MM.1S (cell line): ENCODE measurements at places on chromosomes 11 and 22.

- H3K4me1 ChIP-seq = peaks cover 15% of the 10 kb centered on the region
- no peaks in the 10 kb centered on the region for H3K36me3 ChIP-seq
- H3K4me3 ChIP-seq = no peak overlapping the region
- DNase-seq = no peak
- H3K27ac ChIP-seq = no peak overlapping the region
- no peaks in the 10 kb centered on the region for H3K27me3 ChIP-seq
Measured at GRCh38 chr11:117100556-117100955, 2.3 kb upstream of the SIK3 start.

- no peak overlapping the region for H3K27ac ChIP-seq
- H3K4me1 ChIP-seq = no peaks in the 10 kb centered on the region
- DNase-seq = no peak
Measured at GRCh38 chr11:113026778-113027177, 65.6 kb downstream of the NCAM1 start.

DNA sequence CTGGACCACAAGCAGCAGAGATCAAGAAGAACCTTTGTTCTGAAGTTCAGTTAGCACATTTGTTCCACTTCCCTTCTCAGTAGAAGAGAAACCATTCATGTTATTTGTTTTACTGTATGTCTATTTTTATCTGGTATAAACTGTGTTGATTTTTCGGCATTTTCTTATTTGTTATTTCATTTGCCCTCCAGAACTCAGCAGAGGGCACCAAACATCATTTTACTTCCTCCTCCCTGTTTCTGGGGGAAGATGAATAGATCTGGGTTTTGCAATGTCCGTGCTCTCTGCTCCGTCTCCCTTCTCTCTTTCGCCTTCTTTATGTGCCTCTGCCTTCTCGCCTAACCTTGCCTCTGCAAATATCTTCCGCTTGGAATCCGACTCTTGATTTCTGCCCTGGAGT is 366.9 kb downstream of the NTM start:
- no peak overlapping the region for H3K27ac ChIP-seq
- H3K36me3 ChIP-seq = no peaks in the 10 kb centered on the region
- no peaks in the 10 kb centered on the region for H3K27me3 ChIP-seq
- H3K4me1 ChIP-seq = no peaks in the 10 kb centered on the region
- H3K4me3 ChIP-seq = no peak overlapping the region
- no peak for DNase-seq

DNA sequence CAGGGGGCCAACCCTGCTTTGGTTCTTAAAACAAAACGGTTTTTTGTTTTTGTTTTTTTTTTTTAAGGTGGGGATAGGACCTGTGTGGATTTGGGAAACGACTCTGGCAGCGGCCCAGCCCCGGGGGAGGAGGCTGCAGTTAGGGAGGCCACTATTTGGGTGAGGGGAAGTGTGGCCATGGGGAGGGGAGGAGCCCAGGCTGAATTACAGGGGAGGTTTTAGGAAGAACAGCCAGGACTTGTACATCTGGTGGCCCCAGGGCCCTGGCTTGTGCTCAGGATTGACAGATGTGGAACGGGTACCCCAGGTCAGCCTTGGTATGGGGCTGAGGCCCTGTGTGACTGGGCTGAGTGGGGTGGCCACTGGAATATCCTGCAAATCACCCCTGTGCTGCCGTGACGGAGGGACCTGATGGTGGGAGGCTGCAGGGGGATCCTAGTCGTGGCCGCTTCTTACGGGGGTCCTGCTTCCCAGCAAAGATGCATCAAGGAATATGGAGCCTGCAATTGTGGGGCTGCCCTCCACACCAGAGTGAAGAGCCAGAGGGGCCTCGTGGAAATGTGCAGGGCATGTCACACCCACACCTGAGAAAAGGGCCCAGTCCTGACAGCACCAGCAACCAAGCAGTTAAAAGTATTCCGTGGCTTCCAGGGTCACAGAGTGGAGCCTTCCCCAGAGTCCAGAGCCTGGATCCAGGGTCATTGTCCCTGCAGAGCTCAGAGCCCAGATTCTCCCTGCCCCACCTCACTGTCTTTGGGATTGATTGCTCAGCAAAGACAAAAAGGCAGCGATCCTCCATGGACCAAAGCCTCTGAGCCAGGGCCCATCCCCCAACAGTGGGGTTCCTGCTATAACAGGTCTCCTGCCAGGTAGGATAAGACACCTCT is 55.2 kb upstream of the WNT7B start:
- no peaks in the 10 kb centered on the region for H3K36me3 ChIP-seq
- H3K4me3 ChIP-seq = no peak overlapping the region
- no peak for DNase-seq
- H3K27me3 ChIP-seq = no peaks in the 10 kb centered on the region; the same call in 1 of the 2 replicates
- H3K27ac ChIP-seq = no peak overlapping the region

- no peak overlapping the region for H3K27ac ChIP-seq
- no peaks in the 10 kb centered on the region for H3K27me3 ChIP-seq
- DNase-seq = no peak
- no peaks in the 10 kb centered on the region for H3K36me3 ChIP-seq
- H3K4me3 ChIP-seq = no peak overlapping the region
Measured at GRCh38 chr11:14022821-14023220, 60.3 kb downstream of the SPON1 start.

- H3K27ac ChIP-seq = no peak overlapping the region
- no peaks in the 10 kb centered on the region for H3K36me3 ChIP-seq
- H3K27me3 ChIP-seq = no peaks in the 10 kb centered on the region
- peaks cover 5% of the 10 kb centered on the region for H3K4me1 ChIP-seq
Measured at GRCh38 chr11:75492181-75492820, 33.4 kb downstream of the GDPD5 start.

- no peak overlapping the region for H3K27ac ChIP-seq
- no peaks in the 10 kb centered on the region for H3K4me1 ChIP-seq
- no peak for DNase-seq
- H3K4me3 ChIP-seq = no peak overlapping the region
- no peaks in the 10 kb centered on the region for H3K27me3 ChIP-seq
- H3K36me3 ChIP-seq = no peaks in the 10 kb centered on the region
Measured at GRCh38 chr11:81496601-81497000, 1237.1 kb downstream of the FAM181B start.

DNA sequence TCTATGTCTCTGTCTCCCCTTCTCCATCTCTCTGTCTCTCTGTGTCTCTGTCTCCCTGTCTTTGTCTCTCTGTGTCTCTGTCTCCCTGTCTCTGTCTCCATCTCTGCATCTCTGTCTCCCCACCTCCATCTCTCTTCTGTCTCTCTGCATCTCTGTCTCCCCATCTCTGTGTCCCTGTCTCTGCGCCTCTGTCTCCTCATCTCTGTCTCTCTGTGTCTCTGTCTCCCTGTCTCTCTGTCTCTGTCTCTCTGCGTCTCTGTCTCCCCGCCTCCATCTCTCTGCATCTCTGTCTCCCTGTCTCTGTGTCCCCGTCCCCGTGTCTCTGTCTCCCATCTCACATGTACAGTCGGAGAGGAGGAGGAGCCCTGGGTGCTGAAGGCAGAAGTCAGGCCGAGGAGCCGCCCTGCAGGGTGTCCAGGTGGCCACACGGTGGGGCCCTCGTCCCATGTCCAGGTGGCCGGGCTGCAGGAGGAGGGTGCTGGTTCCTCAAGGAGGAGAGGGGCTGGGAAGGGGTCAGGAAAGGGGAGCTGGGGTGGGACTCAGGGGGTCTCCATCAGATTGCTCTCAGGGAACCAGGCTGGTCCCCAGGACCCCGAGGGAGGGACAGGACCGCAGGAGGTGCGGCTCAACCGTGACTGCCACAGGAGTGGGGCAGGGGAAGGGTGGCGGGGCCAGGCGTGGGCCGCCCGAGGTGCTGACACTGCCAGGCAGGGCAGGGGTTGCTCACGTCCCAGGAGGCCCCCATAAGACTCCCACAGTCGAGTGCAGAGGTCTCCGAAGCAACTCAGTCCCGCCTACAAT is 25.6 kb upstream of the TH start:
- no peak overlapping the region for H3K4me3 ChIP-seq
- H3K36me3 ChIP-seq = no peaks in the 10 kb centered on the region
- H3K27ac ChIP-seq = no peak overlapping the region
- peak; percentile 49 for DNase-seq

GRCh38 chr22:42682113-42682851 is 33.1 kb upstream of the CYB5R3 start:
- 0 out of 2 replicates have a peak, but pooled peaks cover 3% of the 10 kb centered on the region for H3K27me3 ChIP-seq
- no peaks in the 10 kb centered on the region for H3K36me3 ChIP-seq
- no peak overlapping the region for H3K27ac ChIP-seq
- H3K4me1 ChIP-seq = no peaks in the 10 kb centered on the region

- H3K27ac ChIP-seq = no peak overlapping the region
- H3K4me1 ChIP-seq = no peaks in the 10 kb centered on the region
- no peaks in the 10 kb centered on the region; the same call in 1 of the 2 replicates for H3K27me3 ChIP-seq
- DNase-seq = no peak
- H3K4me3 ChIP-seq = no peak overlapping the region
- no peaks in the 10 kb centered on the region for H3K36me3 ChIP-seq
Measured at GRCh38 chr22:38078046-38078840, 5.7 kb downstream of the SLC16A8 start.

- no peaks in the 10 kb centered on the region for H3K36me3 ChIP-seq
- H3K4me1 ChIP-seq = peaks cover 15% of the 10 kb centered on the region
- H3K4me3 ChIP-seq = no peak overlapping the region
- DNase-seq = peak; percentile 34
- no peaks in the 10 kb centered on the region for H3K27me3 ChIP-seq
Measured at GRCh38 chr11:29985248-29985647, 31.6 kb downstream of the KCNA4 start.

DNA sequence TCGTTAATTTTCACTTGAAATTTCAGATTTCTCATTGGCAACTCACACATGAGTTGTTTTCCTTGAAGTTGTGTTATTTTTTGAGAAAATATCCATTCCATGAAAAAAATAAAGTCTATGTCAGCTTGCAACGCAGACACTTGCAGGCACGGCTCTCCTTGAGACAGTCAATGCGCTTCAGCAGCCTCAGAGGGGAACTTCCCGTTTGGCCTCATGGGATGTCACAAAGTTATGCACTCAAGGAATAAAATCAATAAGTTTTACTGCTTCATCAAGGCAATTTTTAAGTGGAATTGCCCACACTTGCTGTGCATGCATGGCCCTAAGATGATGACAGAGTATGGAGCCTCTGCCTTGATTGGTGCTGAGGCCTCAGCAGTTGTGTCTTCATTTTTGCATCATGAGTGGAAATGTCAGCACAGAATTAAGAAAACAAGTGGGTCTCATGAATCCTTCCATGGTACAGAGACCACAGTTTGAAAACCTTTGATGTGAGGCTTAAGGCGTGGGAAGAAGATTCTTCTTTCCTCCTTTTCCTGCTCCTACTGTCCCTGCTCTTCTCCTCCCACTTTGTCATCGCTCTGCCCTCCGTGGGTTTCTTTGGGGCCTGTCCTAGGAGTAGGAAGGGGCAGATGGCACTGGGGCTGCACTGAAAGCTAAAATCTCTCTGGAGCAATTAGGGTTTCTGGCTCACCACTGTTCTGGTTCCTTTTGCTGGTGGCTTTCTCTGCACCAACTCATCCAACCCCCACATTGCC is 509.0 kb upstream of the B3GAT1 start:
- H3K4me3 ChIP-seq = no peak overlapping the region
- H3K27ac ChIP-seq = no peak overlapping the region
- no peaks in the 10 kb centered on the region for H3K36me3 ChIP-seq
- no peaks in the 10 kb centered on the region for H3K27me3 ChIP-seq
- H3K4me1 ChIP-seq = no peaks in the 10 kb centered on the region

- no peak for DNase-seq
- no peaks in the 10 kb centered on the region for H3K27me3 ChIP-seq
- no peak overlapping the region for H3K4me3 ChIP-seq
- H3K27ac ChIP-seq = no peak overlapping the region
- H3K4me1 ChIP-seq = peaks cover 10% of the 10 kb centered on the region
- no peaks in the 10 kb centered on the region for H3K36me3 ChIP-seq
Measured at GRCh38 chr11:63548178-63548577, 11.6 kb downstream of the PLAAT4 start.

- peak; percentile 30 for DNase-seq
- H3K27ac ChIP-seq = no peak overlapping the region
- H3K4me1 ChIP-seq = peaks cover 13% of the 10 kb centered on the region
- H3K4me3 ChIP-seq = peak overlapping the region; percentile 97
Measured at GRCh38 chr11:46348566-46349401, 1.5 kb downstream of the DGKZ start.

- no peak for DNase-seq
- H3K4me3 ChIP-seq = no peak overlapping the region
- H3K4me1 ChIP-seq = no peaks in the 10 kb centered on the region
- no peak overlapping the region for H3K27ac ChIP-seq
- no peaks in the 10 kb centered on the region for H3K27me3 ChIP-seq
Measured at GRCh38 chr11:126925321-126926093, 75.1 kb downstream of the KIRREL3 start.

GRCh38 chr11:44823868-44824267 is 97.1 kb downstream of the TSPAN18 start:
- no peaks in the 10 kb centered on the region for H3K36me3 ChIP-seq
- H3K27ac ChIP-seq = no peak overlapping the region
- H3K4me1 ChIP-seq = no peaks in the 10 kb centered on the region
